ENCODE measurements at places on chromosomes 2 and 18.

GRCh38 chr2:237943395-237944094, 23.3 kb upstream of the UBE2F start:
- DNase-seq, result no peak

- DNase-seq, result peak; percentile 68
Measured at GRCh38 chr2:96116879-96117533, 635 bp upstream of the ADRA2B start.

DNA sequence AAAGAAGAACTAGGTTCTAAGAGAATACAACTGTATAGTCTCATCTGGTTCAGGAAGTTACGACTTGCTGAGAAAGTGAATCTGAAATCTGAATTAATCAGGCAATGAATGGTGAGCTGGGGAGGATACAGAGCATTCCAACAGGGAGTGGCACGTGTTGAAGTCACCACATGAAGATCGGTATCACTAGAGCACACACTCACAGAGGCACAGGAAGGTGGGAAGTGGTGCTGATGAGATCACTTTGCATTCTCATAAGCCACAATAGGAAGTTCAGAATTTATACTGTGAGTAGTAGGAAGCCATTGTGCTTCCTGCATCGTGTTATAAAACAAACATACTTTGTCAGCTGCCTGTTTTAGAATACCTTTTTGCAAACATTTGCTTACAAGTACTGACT, 615.0 kb upstream of the DDX18 start:
- DNase-seq, result no peak

GRCh38 chr2:36701391-36701795, 4.9 kb downstream of the VIT start:
- DNase-seq, result no peak

- DNase-seq, result no peak
Measured at GRCh38 chr2:167785606-167786216, 461.7 kb downstream of the STK39 start.

DNA sequence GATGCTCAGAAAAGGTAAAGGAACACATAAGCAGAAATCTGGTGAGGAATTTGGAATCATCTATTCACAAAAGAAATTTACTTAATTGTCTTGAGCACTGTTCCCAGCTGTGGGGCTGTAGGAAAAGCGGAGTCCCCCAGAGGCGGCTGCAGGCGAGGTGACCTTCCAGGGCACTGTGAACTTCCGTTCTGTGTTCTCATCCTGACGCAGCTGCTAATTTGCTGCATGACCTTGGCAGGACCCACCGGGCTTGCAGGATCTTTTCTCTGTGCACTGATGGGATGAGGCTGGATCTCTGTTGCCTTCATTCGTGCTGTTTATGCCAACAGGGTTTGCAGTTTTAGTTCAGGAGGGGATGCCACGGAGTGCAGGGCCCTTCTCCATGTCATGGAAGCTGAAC, 301.9 kb upstream of the MYT1L start:
- DNase-seq, result no peak

GRCh38 chr2:9086465-9086864, 83.0 kb upstream of the MBOAT2 start:
- DNase-seq, result no peak

DNA sequence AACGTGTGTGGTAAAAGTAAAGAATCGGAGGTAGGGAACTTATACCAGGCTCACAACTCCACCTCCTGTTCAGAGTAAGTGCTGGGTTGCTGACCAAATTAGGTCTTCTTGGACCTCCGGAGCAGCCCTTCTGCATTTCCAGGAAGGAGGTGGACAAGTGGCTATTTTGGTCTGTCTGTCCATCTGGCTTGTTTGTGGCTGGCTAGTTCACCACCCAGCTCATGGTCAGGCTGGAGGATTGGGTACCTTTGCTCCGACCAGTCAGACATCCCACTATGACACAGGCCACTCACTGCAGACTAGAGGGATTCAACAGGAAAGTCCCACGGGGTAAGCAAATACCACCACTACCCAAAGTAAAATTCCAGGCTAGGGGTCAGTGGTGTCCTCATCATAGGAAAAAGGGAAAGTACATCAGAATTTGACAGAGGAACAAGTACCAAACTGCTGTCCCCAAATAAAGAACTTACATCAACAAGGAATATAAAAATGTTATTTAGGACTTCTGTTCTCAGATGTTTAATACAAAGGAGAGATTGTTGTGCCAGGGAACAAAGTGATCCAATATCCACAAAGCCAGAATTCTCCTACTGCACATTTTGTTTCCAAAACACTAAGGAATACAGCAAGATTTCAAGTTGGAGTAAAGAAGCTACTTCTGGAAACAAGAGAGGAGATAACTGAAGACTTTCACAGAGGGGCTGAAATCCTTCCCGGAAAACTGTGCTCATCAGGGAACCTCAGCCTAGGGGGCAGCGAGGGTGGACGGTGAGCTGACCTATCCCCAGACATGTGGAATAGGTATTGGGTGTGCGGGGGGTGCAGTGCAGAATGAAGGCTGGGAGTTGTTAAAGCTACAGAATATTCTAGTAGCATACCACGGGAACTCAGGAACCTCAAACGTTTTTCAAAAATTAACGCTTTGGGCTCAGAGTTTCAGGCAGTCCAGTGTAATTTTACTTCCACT, 56.9 kb downstream of the BCL2 start:
- no peak for DNase-seq

GRCh38 chr2:71858071-71858470, 289.6 kb downstream of the CYP26B1 start:
- no peak for DNase-seq

GRCh38 chr18:56702946-56703345, 51.8 kb downstream of the WDR7 start:
- peak; percentile 47 for DNase-seq

DNA sequence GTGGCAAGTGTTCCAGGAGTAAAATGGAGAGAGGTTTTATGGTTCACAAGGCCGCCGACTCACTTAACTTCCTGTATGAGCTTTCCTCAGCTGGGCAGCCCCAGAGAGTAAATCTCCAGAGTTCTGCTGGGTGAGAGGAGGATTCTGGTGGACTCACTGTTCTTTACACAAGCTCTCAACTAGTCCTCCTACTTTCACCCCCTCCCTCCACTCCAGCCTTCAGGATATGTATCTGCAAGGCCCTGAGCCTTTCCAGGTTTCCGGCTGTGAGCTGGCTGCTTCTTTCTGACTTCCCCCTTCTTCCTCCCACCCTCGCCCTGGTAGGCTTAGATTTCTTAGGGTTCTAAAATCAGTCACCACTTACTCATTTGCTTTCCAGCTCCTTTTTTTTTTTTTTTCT, 34.0 kb downstream of the EML6 start:
- peak; percentile 26 for DNase-seq

- DNase-seq, result no peak
Measured at GRCh38 chr2:234978466-234979203, 26.8 kb downstream of the SH3BP4 start.

DNA sequence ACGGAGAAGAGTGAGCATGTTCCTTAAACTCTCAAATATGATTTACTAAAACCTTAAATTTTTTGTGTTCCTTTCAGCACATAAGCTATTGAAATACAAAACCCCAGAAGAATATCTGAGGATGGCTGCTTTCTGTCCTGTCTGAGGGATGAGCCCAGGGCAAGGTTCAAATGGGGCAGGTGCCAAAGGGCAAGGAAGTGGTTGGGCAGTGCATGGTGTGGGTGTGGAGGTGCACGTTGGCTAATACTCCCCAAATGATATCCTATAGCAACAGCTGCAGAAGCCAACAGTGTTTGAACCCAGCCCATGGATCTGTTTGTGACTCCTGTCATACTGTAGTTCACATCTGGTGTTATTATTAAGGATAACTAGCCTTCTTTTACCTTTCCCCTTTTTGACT, 183.0 kb downstream of the CDCA7 start:
- DNase-seq, result no peak
